Ovary (tissue), 10 donors: ENCODE measurements at places on chromosomes 2 and 18. TPM values are rescaled to one million over a fixed set of nuclear protein-coding genes. Genes with fewer than 3 reads are reported as not detected.

LONRF2 gene
- total RNA-seq, result 20.6 TPM

KIF5C gene
- 18.7 TPM for total RNA-seq

SOX11 gene
- total RNA-seq, result 0.03 TPM

ACMSD gene
- not detected for total RNA-seq

LCT gene
- not detected for total RNA-seq

- DNase-seq, result no peak
Measured at GRCh38 chr18:335733-336132, 67.9 kb upstream of the THOC1 start.

GRCh38 chr2:169230204-169230603 lies 132.1 kb downstream of the LRP2 start:
- DNase-seq, result no peak

- DNase-seq, result no peak
Measured at GRCh38 chr2:169667583-169667982, 26.6 kb downstream of the CFAP210 start.

- no peak for DNase-seq
Measured at GRCh38 chr18:43887491-43887890, 610.2 kb upstream of the SYT4 start.

- no peak for DNase-seq
Measured at GRCh38 chr2:10532638-10533101, 84.5 kb upstream of the ODC1 start.

GRCh38 chr18:59719544-59720181 lies 22.4 kb upstream of the CCBE1 start:
- DNase-seq, result no peak

GRCh38 chr18:33184175-33184574 lies 256.3 kb downstream of the CCDC178 start:
- DNase-seq, result no peak

DNA sequence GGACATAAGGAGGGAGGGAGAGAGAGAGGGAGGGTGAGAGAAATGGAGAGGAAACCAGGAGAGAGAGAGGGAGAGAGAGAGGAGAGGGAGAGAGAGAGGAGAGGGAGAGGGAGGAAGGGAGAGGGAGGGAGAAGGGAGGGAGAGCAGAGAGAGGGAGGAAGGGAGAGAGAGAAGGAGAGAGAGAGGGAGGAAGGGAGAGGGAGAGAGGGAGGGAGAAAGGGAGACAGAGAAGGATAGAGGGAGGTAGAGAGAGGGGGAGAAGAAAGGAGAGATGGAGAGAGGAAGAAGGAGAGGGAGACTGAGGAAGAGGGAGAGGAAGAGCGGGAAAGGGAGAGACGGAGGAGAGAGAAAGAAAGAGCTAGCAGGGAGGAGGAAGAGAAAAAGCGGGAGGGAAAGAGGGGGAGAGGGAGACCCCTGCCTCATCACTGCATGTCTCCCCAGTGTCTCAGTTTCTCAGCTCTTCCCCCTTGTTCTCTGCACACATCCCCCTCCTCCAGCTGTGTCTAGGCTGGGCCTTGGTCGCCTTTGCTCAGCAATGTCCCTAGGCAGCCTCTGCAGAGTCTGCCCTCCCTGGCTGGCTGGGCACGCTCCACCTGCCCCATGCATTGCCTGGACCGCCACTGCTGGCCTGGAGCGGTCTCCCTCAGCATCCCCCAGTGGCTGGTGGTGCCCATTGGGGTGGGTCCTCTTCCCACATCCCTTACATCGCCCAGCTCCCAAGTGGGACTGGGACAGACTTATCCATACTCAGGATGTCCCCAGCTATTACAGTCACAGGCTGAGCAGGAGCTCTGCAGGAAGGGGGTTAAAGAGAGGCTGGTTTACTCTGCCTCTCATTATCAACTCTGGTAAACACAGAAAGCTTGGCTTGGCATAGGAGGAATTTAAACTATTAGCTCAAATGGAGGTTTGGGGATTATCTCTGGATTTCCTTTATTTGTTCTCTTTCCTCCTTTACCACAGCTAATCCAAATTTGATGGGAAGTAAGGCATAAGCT lies 85.7 kb upstream of the APCDD1 start:
- no peak for DNase-seq

- no peak for DNase-seq
Measured at GRCh38 chr2:88091943-88092342, 24.3 kb downstream of the SMYD1 start.

DNA sequence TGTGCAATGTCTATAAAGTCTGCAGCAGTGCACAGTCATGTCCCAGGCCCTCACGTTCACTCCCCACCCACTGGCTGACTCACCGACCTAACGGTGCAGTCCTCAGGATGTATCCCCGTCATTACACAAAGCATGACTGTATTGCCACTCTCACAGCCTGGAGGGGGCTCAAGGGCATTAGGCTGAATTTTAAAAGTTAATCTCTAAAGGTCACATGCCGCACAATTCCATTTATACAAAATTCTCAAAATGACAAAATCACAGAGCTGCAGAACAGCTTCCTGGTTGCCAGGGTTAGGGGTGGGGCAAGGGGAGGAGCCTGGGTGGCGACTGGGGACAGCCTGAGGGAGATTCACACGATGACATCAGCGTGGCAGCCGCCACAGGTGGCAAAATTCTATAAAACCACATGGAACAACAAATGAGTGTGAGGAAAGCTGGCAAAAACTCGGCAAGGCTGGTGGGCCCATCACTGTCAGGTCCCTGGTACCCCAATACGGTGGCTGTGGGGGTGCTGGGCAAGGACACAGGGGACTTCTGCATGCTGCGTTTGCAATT lies 97.6 kb downstream of the NDUFA10 start:
- no peak for DNase-seq

DNA sequence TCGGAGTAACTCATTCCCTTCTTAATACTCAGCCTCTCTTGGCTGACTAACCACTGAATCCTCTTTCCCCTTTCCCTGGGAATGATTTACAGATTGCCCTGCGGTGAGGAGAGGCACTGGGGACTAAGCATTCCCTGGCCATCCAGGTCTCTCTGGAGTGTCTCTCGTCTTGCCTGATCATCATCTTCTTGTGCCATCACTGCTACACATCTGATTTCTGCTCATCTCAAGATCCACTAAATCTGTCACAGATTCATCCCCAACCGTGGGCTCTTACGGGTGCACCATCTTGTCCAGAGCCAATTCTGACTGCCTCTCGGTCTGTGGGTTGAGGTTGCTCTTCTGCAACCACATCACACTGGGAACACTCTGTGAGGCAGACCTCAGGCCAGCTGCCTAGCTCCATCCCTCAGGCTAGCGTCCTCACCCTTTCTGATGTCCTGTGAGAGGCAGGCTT lies 12.0 kb downstream of the SFTPB start:
- DNase-seq, result no peak

DNA sequence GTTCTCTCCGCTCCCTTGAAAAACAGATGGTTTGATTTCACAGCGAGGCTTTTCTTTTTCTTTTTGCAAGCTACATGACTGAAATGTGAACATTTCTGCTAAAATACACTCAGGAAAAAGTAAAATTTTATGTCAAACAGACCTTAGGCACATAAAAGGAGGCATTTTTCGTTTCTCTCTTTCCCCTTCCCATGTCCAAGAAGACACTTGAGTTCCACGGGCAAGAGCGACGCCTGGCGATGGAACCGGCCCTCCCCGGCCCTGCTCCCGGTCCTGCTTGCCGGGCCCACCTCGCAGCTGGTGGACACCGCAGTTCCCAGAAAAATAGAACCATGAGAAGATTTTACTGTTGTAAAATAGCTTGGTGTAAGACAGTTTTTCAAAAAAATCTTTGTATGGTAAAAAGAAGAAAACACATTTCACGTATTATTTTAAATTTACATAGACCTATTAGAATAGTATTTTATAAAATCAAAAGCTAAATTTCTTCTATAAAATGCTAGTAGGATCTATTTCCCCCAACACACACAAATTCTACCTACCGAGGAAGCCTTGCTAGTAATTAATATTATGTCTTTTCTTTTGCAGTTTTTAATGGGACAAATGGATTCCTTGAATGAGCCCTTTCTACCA lies 2.3 kb upstream of the ALKAL2 start:
- peak; percentile 83 for DNase-seq

DNA sequence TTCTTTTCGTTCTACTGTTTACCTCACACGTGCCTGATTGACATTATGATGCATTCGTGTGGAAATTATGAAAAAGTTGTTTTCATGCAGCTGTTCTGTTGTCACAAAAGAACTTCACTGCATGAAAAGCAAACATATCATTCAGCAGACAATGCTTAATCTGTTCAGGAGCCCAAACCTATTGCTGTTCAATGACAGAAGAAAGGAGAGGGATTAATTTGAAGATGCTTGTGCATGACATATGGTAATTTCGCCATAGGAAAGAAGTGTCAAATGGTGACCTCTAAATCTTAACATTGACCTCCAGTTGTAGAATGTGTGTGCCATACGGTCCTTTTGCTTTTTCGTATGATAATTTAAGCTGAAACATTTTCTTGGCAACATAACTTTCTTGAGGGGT lies 124.5 kb downstream of the WDR7 start:
- DNase-seq, result no peak

- no peak for DNase-seq
Measured at GRCh38 chr2:71154279-71154678, 23.8 kb downstream of the MPHOSPH10 start.

DNA sequence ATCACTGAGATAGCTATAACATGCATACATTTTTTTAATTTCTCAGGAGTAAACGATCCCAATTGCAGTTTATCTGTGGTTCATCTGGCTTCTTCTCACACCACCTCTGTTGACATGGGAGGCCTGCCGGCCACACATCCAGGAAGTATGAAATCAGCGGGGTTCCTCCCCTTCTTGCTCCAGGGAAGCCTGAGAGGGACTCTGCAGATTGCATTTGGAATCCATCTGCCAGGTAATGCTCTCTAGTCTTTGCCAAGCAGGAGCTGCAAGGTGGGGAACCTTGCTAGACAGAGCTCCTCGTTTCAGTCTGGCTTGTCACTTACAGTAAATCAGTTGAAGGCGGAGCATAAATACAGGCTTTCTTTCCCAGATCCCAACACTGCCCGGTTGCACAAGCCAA lies 49.9 kb downstream of the SOX11 start:
- no peak for DNase-seq

- DNase-seq, result no peak
Measured at GRCh38 chr2:165898381-165898780, 55.2 kb downstream of the TTC21B start.
